NCI-H460 (cell line): ENCODE measurements at places on chromosomes 6 and 20.

DNA sequence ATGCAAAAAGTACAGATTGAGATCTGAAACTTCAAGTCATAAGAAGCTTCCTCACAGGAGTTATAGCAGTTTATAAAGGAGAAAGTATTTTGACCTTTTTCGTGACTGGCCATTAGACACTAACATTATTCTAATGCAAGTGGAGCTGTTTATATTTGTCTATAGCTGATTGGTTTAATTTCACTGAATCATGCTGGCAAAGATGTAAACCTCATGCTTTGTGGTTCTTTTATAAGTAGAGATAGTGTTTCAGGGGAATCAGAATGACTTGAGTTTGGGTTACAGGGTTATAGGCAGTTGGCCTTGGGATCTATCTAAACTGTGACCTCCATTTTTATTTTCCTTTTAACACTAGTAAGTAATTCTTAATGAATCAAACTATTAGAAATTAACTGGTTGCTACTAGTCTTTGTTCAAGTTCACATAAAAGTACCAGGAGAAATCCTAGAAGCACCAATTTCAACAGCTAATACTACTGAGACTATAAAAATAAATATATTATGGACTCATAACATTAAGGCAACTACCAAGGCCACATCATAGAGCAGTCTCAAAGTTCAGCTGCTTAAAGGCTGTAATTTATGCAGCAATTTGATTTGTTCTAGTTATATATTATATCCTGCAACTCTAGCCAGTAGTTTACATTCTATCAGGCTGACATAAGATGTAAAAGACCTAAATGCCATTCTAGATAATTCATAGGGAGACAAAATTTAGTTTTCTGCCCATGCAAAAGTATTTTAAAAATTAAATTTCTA lies 94.0 kb downstream of the RNGTT start:
- no peak for DNase-seq

- DNase-seq = no peak
Observed at GRCh38 chr6:169240125-169240524, 13.5 kb downstream of the THBS2 start.

DNA sequence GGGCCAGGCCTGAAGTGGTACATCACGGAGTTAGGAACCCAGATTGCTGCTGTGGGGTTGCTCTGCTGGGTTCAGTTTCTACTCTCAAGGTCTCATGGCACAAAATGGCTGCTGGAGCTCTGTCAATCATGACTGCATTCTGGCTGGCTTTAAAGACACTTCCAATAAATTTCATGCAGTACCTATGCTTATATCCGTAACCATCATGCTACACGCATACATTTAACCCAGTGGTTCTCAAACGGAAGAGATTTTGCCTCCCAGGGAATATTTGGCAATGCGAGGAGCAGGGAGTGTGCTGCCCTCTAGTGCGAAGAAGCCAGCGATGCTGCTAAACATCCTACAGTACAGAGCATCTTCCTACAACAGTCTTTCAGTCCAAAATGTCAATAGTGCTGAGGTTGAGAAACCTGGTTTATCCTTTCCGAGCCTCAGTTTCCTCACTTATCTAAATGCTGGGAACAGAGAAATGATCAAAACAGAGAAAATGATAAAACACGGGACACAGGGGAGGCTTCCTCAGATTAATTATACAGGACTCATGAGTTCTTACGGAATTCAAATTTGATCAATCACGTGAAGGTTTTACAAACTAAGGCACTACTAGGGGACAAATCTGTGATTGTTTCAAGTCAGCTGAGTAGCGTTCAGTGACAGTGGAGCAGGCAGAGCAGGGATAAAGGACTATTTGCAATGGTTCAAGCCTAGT lies 9.6 kb upstream of the SLC2A10 start:
- no peak for DNase-seq

- no peak for DNase-seq
Observed at GRCh38 chr6:132998418-132998817, 184.0 kb downstream of the RPS12 start.

GRCh38 chr6:150622941-150623874 lies 23.5 kb downstream of the PLEKHG1 start:
- DNase-seq = no peak

- DNase-seq = no peak
Observed at GRCh38 chr6:151351731-151352130, 39.6 kb downstream of the ZBTB2 start.

GRCh38 chr6:37860226-37860839 lies 40.8 kb downstream of the ZFAND3 start:
- DNase-seq = peak; percentile 36

- DNase-seq = no peak
Observed at GRCh38 chr20:4427940-4428586, 293.6 kb upstream of the PRND start.

GRCh38 chr20:25039697-25040437 lies 18.1 kb downstream of the ACSS1 start:
- no peak for DNase-seq

DNA sequence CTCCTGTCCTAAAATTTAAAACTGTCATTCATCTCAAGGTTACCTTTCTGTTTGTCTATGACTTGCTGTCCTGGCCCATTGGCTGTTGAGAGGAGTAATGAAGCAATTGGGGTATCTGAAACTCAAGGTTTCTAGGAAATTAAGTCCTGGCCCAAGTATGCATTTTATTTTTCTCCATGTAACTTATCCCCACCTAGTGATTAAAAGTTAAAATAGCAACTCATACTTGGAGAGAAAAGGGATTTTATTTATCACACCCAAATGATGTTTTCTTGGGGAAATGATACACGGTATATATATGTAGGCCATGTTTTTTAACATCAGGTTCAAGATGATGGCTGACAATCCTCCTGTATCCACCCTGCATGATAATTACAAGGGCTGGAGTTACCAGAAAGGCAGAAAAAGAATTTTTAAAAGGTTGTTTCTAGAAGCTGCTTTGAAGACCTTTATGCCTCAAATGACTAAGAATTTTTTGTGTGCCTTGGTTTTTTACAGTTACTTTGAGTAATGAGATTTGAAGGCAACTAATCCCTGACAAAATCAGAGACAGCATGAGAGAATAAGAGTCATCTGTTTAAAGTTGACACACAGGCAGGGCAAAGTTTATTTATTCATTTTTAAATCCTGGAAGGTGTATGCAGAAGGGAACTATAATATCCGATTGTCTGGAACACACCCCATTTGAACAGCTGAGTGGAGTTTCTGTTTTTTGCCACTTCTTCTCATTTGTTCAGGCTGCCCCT lies 28.9 kb upstream of the C6orf58 start:
- DNase-seq = no peak

DNA sequence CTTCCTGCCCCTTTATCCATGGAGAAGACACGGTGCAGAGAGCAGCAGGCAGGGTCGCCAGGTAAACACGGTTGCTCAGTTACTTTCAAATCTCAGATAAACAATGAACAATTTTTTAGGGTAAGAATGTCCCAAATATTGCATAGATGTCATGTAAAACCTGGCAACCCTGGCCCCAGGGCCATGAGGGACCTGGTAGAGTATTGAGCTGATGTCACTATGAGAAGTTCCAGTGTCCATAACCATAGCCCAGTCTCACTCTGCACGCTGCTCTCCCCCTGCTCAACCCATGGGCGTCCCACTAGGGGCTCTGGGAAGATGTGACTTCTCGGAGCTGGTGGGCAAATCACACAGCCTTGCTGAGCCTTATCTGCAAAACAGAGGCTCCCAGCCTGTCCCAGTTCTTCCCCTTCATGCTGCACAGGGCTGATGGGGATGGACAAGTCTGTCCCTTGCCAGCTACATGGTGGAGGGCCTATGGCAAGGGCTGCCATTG lies 71.3 kb upstream of the TOP1 start:
- no peak for DNase-seq
